ENCODE measurements at places on chromosomes 4 and X. TPM values are rescaled to one million over a fixed set of nuclear protein-coding genes. Genes with fewer than 3 reads are reported as not detected.

- DNase-seq = no peak
Observed at GRCh38 chr4:17723648-17724047, 57.8 kb downstream of the FAM184B start.

GRCh38 chr4:77050962-77051361 lies 24.8 kb downstream of the CCNI start:
- no peak for DNase-seq

DNA sequence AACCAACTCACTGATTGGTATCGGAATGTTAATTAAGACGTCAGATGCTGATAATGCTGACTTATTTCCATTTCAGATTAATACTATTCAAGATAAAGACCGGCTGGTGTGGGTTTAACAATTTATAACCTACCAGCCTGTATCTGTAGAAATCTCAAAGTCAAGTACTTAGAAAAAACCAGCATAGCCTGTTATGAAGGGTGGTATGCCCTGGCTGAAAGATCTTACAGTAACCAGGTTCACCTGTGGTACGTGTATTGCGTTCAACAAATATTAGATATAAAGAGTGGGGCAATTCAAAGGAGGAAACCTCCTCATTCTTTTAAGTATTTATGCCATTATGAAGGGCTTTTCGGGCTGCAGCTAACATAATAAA lies 240.8 kb upstream of the ANXA3 start:
- no peak for DNase-seq

DNA sequence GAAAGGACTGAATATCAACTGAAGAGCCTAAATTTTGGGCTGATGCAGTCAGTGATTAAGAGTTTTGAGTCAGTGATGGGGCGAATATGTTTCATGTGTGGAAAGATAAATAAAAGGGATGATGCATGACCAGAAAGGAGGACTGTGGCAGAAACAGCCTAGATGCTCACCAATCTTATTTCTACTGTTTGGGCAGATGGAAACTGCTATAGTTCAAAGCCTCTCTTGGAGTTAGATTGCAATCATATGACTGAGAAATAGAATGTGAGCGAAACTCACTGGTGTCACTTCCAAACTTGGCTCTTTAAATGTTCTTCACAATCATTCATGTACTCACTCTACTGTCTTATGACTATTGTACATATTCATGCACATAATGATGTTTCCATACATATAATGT lies 35.4 kb upstream of the YTHDC1 start:
- no peak for DNase-seq

AWAT2 gene
- total RNA-seq = not detected

UGT2B11 gene
- total RNA-seq = not detected

PCSK1N gene
- total RNA-seq = 0.22 TPM

TBX22 gene
- total RNA-seq = not detected

DCLK2 gene
- 2.7 TPM for total RNA-seq
